Regular cardiac myocyte (primary cell): ENCODE measurements at places on chromosomes 5 and 9. TPM values are rescaled to one million over a fixed set of nuclear protein-coding genes. Genes with fewer than 3 reads are reported as not detected.

AKNA gene
- total RNA-seq, result 2.1 and 2.8 TPM in 2 replicates

FAM200C gene
- total RNA-seq, result 6.3 and 6.5 TPM in 2 replicates

SLC6A3 gene
- not detected in 2 replicates for total RNA-seq

TMC1 gene
- total RNA-seq, result under 0.01 TPM in 1 of 2 replicates, not detected in the other

FCN1 gene
- not detected in 2 replicates for total RNA-seq

GABRB2 gene
- total RNA-seq, result under 0.01 TPM in 2 replicates

PAM gene
- total RNA-seq, result 232 and 868 TPM in 2 replicates

DBH gene
- total RNA-seq, result not detected in 2 replicates

FOXD4L3 gene
- total RNA-seq, result under 0.01 and 0.28 TPM in 2 replicates

PLAA gene
- 39.5 and 71.9 TPM in 2 replicates for total RNA-seq

PFN3 gene
- not detected in 2 replicates for total RNA-seq

CAVIN4 gene
- total RNA-seq, result 1.1 and 1.5 TPM in 2 replicates

PCDHB3 gene
- 0.19 and 3.9 TPM in 2 replicates for total RNA-seq

CLIC3 gene
- total RNA-seq, result 0.56 and 1.7 TPM in 2 replicates

CRB2 gene
- total RNA-seq, result under 0.01 TPM in 1 of 2 replicates, not detected in the other

PCDHB5 gene
- 0.58 and 3.1 TPM in 2 replicates for total RNA-seq

CDH18 gene
- total RNA-seq, result under 0.01 and 0.28 TPM in 2 replicates

SCGB3A2 gene
- total RNA-seq, result 0.85 TPM in 1 of 2 replicates, not detected in the other

KIF27 gene
- total RNA-seq, result 2.5 and 4.5 TPM in 2 replicates

GNA14 gene
- total RNA-seq, result 4.0 and 11.8 TPM in 2 replicates

IL3 gene
- total RNA-seq, result not detected in 2 replicates

HAVCR1 gene
- 0.38 and 0.56 TPM in 2 replicates for total RNA-seq

CNTNAP3 gene
- total RNA-seq, result 2.8 and 2.9 TPM in 2 replicates

RASGRF2 gene
- 3.9 and 5.4 TPM in 2 replicates for total RNA-seq

GLE1 gene
- 22.3 and 44.5 TPM in 2 replicates for total RNA-seq

SELENOP gene
- total RNA-seq, result 4.8 and 37.2 TPM in 2 replicates

PCDHB8 gene
- under 0.01 and 1.4 TPM in 2 replicates for total RNA-seq

C5orf58 gene
- under 0.01 TPM in 1 of 2 replicates, not detected in the other for total RNA-seq

EFNA5 gene
- 1.4 and 2.5 TPM in 2 replicates for total RNA-seq

FOXD4 gene
- 0.19 and 0.56 TPM in 2 replicates for total RNA-seq

ENTREP1 gene
- total RNA-seq, result 0.28 and 0.38 TPM in 2 replicates

CEP72 gene
- 1.7 and 5.4 TPM in 2 replicates for total RNA-seq

TICAM2 gene
- 3.1 and 6.3 TPM in 2 replicates for total RNA-seq

TPM2 gene
- total RNA-seq, result 870 and 1,301 TPM in 2 replicates

ABCA1 gene
- total RNA-seq, result 73.2 and 107 TPM in 2 replicates

FBN2 gene
- total RNA-seq, result 1.7 and 9.6 TPM in 2 replicates

PAXX gene
- total RNA-seq, result 14.9 and 23.6 TPM in 2 replicates

RASEF gene
- total RNA-seq, result under 0.01 and 0.28 TPM in 2 replicates

MLANA gene
- total RNA-seq, result not detected in 2 replicates

NR5A1 gene
- total RNA-seq, result under 0.01 TPM in 1 of 2 replicates, not detected in the other

HAND1 gene
- total RNA-seq, result not detected in 2 replicates

PCDHA1 gene
- 0.28 TPM in 1 of 2 replicates, not detected in the other for total RNA-seq

NUTM2F gene
- total RNA-seq, result not detected in 2 replicates

GPR151 gene
- total RNA-seq, result not detected in 2 replicates

IRGM gene
- not detected in 2 replicates for total RNA-seq

PGM5 gene
- total RNA-seq, result 8.8 and 33.5 TPM in 2 replicates

FBLL1 gene
- under 0.01 and 0.77 TPM in 2 replicates for total RNA-seq

CAMK2A gene
- total RNA-seq, result under 0.01 and 0.28 TPM in 2 replicates

LHX3 gene
- under 0.01 TPM in 1 of 2 replicates, not detected in the other for total RNA-seq

HK3 gene
- total RNA-seq, result not detected in 2 replicates

PHF24 gene
- total RNA-seq, result 0.28 TPM in 1 of 2 replicates, not detected in the other

GNPDA1 gene
- total RNA-seq, result 43.7 and 84.6 TPM in 2 replicates

SLC34A1 gene
- not detected in 2 replicates for total RNA-seq

LHX2 gene
- total RNA-seq, result under 0.01 and 0.19 TPM in 2 replicates

MYO10 gene
- total RNA-seq, result 57.8 and 104 TPM in 2 replicates
